Upper lobe of left lung (tissue), 6 donors: ENCODE measurements at places on chromosomes 11 and 22. TPM values are rescaled to one million over a fixed set of nuclear protein-coding genes. Genes with fewer than 3 reads are reported as not detected.

Gene DDI1
- not detected for total RNA-seq

Gene TMEM86A
- 18.0 TPM for total RNA-seq

Gene C11orf86
- not detected for total RNA-seq

Gene SYCE3
- not detected for total RNA-seq

Gene ZC3H7B
- total RNA-seq, result 67.4 TPM

Gene BIK
- 2.7 TPM for total RNA-seq

GRCh38 chr11:128298271-128298670 is 289.1 kb downstream of the ETS1 start:
- no peaks in the 10 kb centered on the region for H3K36me3 ChIP-seq
- H3K4me3 ChIP-seq, result no peak overlapping the region
- no peak for DNase-seq
- peaks cover 28% of the 10 kb centered on the region for H3K4me1 ChIP-seq
- H3K27me3 ChIP-seq, result no peaks in the 10 kb centered on the region

DNA sequence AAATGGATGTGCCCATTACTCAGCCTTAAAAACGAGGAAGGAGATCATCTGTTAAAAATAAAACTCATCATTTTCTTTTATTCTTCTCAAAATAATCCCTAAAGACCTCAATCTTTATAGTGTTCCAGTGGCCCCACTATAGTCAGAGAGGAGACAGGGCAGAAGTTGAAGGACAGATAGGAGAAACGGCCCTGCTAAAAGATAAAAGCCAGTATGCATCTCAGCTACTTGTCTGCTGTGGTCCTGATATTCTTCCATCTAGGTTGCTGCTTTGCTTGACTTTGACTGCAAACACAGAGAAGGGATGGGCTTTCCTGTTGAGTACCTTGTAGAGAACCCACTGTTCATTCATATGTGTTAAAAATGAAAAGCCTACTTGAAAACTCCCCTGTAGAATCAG is 31.4 kb downstream of the NF2 start:
- peaks cover 24% of the 10 kb centered on the region for H3K36me3 ChIP-seq
- H3K4me1 ChIP-seq, result no peaks in the 10 kb centered on the region
- no peak for DNase-seq
- H3K27me3 ChIP-seq, result no peaks in the 10 kb centered on the region
- H3K27ac ChIP-seq, result no peak overlapping the region

- H3K27me3 ChIP-seq, result no peaks in the 10 kb centered on the region
- H3K4me3 ChIP-seq, result no peak overlapping the region
- no peak for DNase-seq
- no peak overlapping the region for H3K27ac ChIP-seq
- no peaks in the 10 kb centered on the region for H3K36me3 ChIP-seq
- H3K4me1 ChIP-seq, result peaks cover 2% of the 10 kb centered on the region
Observed at GRCh38 chr11:93652161-93652597, 9.3 kb upstream of the CEP295 start.

DNA sequence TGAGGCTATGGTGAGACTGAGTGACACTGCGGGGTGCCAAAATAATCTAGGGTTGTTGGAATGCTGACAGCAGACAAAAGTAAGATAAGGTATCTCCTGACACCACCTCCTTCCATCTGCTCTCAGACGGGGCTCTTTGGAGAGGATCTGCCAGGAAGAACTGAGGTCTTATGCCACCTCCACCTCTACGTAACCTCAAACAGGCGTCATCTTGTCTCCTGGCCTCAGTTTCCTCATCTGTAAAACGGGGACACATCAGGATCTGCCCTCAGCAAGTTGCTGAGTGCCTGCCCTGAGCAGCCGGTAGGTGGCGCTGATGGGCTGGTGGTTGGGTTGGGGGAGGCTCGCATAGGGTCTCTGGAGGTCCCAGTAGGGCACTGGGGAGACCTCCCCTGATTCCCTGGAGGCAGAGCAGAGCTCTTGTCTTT is 1.7 kb upstream of the MYEOV start:
- H3K27me3 ChIP-seq, result no peaks in the 10 kb centered on the region
- H3K4me3 ChIP-seq, result no peak overlapping the region
- H3K36me3 ChIP-seq, result no peaks in the 10 kb centered on the region

DNA sequence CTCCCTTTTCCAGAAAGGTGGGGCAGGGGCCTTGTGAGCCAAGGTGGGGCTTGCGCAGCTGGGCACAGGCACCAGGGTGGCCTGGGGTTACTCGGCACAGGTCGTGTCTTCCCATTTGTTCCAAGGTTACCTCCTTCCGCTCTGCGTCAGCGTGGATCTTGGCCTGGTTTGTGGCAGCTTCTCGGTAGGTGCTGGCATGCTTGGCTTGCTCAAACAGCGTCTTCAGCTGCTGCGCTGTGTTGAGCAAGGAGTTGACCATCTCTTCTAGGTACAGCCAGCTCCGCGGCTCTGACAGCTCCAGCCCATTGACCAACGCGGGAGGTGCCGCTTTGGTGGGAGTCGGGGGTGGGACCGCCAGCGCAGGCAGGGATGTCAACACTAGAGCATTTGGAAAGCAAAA is 20.6 kb downstream of the DEAF1 start:
- no peaks in the 10 kb centered on the region for H3K27me3 ChIP-seq
- no peak overlapping the region for H3K4me3 ChIP-seq
- DNase-seq, result no peak
- H3K27ac ChIP-seq, result no peak overlapping the region

DNA sequence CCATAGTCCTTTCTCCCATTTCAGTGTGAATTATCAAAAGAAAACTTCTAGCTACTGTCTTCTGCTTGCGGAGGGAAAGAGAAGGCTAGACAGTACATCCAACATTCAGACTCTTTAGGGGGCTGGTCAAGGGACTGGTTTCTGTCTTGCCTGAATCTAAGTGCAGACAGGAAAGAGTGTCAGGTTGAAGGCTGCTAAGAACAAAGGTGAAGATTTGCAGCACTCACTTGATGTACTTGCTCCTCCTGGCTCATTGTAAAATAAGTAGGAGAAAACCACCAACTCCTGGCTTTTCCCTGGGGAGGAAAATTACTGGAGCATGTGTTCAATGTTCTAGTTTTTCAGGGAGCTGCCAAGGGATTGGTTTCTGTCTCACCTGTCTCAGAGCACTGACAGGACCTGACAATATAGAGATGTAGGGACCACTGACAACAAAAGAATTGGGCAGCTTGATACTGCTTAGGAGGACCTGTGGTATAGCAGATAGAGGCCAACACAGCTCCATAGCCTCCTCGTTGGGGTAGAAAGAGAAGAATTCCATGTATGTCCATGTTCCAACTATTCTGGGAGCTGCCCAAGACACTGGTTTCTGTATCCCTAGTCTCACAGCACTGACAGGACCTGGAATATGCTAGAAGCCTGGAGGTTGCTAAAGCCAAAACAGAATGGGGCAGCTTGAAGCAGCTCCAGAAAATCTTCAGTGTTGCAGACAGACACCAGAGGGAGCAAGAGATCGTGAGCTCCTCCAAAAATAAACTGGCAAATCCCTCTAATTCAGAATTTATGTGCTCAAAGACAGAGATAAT is 39.7 kb upstream of the MMP12 start:
- no peak for DNase-seq
- no peaks in the 10 kb centered on the region for H3K36me3 ChIP-seq
- H3K4me3 ChIP-seq, result no peak overlapping the region
- no peaks in the 10 kb centered on the region for H3K27me3 ChIP-seq
- H3K4me1 ChIP-seq, result no peaks in the 10 kb centered on the region
- H3K27ac ChIP-seq, result no peak overlapping the region

- DNase-seq, result no peak
- H3K36me3 ChIP-seq, result no peaks in the 10 kb centered on the region
- H3K4me1 ChIP-seq, result no peaks in the 10 kb centered on the region
- no peak overlapping the region for H3K27ac ChIP-seq
Observed at GRCh38 chr11:1082728-1083620, 8.3 kb downstream of the MUC2 start.

DNA sequence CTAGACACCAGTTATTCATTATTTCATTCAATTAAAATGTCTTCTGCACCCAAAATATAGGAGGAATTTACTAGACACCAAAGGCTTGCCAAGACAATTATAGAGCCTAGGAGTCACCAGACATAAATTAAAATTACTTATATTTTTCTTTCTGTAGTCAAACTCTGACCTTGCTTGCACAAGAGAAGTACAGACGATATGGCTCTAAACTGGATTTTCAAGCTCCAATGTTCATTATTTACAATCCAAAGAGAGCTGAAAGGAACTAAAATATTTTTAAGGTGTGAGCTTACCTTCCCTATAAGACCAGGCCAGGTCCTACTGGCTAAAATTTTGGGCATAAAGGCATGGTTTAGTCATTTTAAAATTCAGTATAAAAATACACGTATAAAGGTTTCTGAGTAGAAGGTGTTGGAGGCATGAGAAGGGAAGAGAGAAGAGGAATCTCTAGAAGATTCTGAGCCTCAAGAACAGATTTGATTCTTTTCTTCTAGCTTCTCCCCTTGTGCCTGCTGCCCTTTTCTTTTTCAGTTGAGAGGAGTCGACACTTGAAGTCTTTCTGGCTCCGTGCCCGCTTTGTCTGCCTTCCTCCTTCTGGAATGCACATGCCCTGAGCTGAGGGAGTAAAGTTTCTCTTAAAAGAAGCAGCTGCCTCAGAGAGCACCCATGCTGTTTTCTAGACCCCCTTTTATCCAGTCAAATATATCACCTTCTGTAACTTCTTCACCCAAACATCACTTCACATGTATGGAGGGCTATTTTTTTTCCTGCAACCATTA is 13.5 kb downstream of the C11orf97 start:
- no peak overlapping the region for H3K4me3 ChIP-seq
- DNase-seq, result peak; percentile 81
- H3K36me3 ChIP-seq, result no peaks in the 10 kb centered on the region
- H3K4me1 ChIP-seq, result peaks cover 5% of the 10 kb centered on the region

GRCh38 chr11:128339792-128340191 is 247.6 kb downstream of the ETS1 start:
- H3K4me1 ChIP-seq, result peaks cover 28% of the 10 kb centered on the region
- H3K36me3 ChIP-seq, result no peaks in the 10 kb centered on the region
- H3K4me3 ChIP-seq, result no peak overlapping the region
- no peaks in the 10 kb centered on the region for H3K27me3 ChIP-seq

GRCh38 chr11:77167111-77167626 is 39.1 kb downstream of the MYO7A start:
- no peaks in the 10 kb centered on the region for H3K36me3 ChIP-seq
- no peaks in the 10 kb centered on the region for H3K27me3 ChIP-seq
- DNase-seq, result no peak
- no peak overlapping the region for H3K27ac ChIP-seq

DNA sequence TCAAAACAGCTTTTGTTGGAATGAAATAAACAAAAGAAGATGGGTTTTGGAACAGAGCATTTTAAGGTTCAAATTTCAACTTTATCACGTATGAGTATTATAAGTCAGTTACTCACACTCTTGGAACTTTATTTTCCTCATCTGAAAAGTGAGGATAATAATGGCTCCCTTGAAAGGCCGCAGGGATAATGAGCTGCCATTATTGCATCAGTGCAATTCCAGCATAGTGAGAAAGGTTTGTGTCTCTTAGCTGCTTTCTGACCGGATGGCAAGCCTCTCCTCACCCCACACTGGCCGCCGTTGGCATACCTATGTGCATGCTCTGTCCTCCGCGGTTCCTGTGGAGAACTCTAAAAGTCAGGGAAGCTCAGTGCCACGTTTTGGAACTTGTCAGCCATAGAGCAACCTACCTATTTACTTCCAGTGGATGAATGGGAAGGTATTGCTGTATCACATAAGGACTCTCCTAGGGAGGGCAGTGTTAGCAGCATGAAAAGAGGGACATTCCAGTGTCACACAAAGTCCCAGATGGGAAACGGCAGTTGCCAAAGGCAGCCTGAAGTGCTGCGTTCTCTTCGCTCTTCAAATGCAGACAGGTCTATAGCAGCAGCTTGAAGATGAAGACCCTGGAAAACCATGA is 368.9 kb downstream of the NTM start:
- no peaks in the 10 kb centered on the region for H3K4me1 ChIP-seq
- DNase-seq, result no peak
- H3K27ac ChIP-seq, result no peak overlapping the region
- H3K27me3 ChIP-seq, result no peaks in the 10 kb centered on the region

DNA sequence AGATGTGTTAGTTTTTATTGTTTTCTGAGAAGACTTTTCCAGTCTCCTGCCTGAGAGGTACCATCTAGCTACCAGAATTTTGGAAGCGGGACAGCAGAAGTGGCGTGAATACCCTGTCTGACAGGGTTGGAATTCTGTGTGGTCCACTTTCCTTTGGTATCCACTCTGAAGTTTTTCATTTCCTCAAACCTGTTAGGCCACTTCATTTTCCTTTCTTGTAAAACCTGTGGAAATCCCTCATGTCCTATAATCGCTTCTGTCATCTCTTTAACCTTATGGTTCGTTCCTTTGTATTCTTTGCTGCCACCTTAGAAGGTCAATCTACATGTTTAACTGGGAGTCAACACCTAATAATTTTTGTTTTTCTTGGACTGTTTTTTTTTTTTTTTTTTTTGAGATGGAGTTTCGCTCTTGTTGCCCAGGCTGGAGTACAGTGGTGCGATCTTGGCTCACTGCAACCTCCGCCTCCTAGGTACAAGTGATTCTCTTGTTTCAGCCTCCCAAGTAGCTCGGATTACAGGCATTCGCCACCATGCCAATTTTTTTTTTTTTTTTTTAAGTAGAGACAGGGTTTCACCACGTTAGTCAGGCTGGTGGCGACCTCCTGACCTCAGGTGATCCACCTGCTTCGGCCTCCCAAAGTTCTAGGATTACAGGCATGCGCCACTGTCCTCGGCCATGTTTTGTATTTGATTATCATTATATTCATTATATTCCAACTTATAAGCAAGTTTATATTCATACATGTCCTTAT is 7.1 kb downstream of the SFI1 start:
- DNase-seq, result no peak
- no peaks in the 10 kb centered on the region for H3K36me3 ChIP-seq
- no peaks in the 10 kb centered on the region for H3K4me1 ChIP-seq
- no peaks in the 10 kb centered on the region for H3K27me3 ChIP-seq
- no peak overlapping the region for H3K4me3 ChIP-seq
